Chondrocyte (in vitro differentiated cells): ENCODE measurements at places on chromosomes 5 and 9.

DNA sequence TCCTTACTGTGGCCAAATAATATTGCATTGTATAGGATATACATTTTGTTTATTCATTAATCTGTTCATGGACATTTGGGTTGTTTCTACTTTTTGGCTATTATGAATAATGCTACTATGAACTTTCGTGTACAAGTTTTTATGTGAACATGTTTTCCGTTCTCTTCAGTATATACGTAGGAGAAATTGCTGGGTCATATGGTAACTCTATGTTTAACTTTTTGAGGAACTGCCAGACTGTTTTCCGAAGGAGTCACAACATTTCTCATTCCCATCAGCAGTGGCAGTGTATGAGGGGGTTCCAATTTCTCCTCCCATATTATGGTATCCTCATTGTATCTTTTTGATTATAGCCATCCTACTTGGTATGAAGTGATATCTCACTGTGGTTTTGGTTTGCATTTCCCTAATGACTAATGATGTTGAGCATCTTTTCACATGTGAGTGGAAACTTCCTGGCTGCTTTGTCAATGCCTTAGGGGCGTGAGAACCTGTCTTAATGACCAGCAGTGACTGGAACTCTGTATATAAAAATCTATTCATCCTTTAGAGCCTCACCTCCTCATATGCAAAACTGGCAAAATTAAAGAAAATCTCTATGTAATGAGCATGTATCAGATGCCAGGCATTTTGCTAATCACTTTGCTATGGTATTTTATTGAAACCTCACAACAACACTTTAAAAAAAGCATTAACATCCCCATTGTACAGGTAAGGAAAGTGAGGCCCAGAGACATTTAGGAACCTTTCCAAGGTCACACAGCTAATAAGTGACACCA lies 47.8 kb upstream of the TGFBR1 start:
- H3K4me3 ChIP-seq = no peak overlapping the region
- H3K27ac ChIP-seq = no peak overlapping the region
- peaks cover 41% of the 10 kb centered on the region for H3K4me1 ChIP-seq
- no peak for DNase-seq

- no peak for DNase-seq
- peaks cover 40% of the 10 kb centered on the region for H3K36me3 ChIP-seq
- H3K4me3 ChIP-seq = no peak overlapping the region
Measured at GRCh38 chr5:109844148-109844547, 154.4 kb downstream of the MAN2A1 start.

GRCh38 chr5:136066661-136067271 lies 38.0 kb downstream of the TGFBI start:
- no peak for DNase-seq
- H3K36me3 ChIP-seq = peaks cover 20% of the 10 kb centered on the region
- no peak overlapping the region for H3K4me3 ChIP-seq
- H3K4me1 ChIP-seq = peaks cover 5% of the 10 kb centered on the region
- H3K27ac ChIP-seq = peak overlapping the region; percentile 6

- peaks cover 12% of the 10 kb centered on the region for H3K4me1 ChIP-seq
- H3K4me3 ChIP-seq = no peak overlapping the region
- H3K27me3 ChIP-seq = no peaks in the 10 kb centered on the region
- DNase-seq = no peak
- H3K27ac ChIP-seq = no peak overlapping the region
Measured at GRCh38 chr5:93117751-93118531, 463.1 kb downstream of the NR2F1-AS1 start.

DNA sequence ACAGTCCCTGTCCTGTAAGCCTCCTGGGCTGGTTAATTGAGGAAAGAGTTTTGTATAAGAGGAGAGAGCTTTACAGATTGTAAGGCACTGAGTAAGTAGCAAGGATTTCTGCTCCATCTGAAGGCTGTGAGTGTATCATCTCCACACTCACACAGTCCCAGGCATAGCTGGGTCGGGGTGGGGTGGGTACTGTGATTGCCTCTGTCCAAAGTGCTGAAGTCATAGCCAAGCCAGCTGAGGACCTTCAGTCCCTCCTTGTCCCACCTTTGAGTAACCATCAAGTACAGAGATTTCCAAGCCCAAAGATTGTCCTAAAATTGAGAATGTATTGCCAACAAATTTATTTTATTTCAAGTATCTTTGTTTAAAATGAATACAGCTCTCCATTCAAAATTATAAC lies 5.5 kb upstream of the DNAJB5 start:
- no peaks in the 10 kb centered on the region for H3K36me3 ChIP-seq
- no peak overlapping the region for H3K4me3 ChIP-seq
- H3K4me1 ChIP-seq = peaks cover 9% of the 10 kb centered on the region
- no peak overlapping the region for H3K27ac ChIP-seq
- DNase-seq = no peak
- H3K27me3 ChIP-seq = peaks cover 24% of the 10 kb centered on the region
